ENCODE measurements at places on chromosomes 3 and 15.

DNA sequence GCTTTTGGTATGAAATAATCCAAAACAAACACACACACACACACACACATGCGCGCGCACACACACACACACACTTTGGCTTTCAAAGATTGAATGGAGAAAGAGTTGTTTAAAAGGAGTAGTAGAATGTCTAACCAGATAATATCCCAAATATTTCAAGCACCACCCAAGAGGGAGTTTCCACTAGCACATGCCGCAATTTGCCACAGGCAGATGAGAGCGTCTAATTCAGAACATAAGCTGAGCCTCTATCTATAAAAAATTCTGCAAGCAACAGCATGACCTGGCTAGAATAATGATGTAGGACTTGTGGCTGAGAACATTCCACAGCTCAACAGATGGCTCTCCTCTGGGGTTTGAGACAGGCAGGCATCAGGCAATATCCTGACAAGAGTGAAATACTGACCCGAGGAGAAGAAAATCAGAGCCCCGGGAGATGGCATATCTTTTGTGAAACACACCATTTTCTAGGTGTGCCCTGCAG, 302.5 kb upstream of the GADL1 start:
- peak; percentile 93 for DNase-seq

DNA sequence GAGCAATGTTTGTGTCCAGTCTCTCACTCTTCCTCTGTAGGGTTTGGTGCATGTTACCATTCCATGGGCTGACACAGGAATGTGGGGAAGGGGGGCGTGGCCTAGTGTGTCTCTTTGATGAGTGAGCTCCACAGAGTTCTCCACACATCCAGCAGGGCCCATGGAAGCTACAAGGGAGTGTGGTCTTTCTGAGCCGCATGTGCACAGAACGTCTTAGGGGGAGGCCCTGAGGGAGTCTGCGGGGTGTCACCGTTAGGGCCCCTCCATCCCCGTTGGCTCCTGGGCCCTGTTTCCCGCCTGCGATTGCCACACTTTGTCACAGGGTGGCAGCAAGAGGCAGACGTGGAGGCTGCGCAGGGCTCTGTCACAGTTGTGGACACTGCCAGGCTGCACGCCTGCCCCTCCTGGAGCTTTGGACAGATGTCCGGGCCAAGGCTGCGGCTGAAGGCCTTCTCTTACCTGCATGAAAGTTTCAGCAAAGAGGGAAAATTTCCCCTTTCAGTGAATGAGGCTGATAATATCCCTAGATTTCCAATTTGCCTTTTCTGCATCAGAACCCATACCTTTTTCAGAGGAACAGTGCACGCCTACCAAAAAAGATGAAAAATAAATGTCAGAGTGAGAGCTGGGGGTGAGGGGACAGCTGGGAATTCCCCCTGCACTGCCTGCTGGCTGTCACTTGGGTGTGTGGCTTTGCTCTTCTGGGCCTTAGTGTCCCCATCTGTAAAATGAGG, 24.3 kb downstream of the CACNA2D3 start:
- DNase-seq, result no peak

DNA sequence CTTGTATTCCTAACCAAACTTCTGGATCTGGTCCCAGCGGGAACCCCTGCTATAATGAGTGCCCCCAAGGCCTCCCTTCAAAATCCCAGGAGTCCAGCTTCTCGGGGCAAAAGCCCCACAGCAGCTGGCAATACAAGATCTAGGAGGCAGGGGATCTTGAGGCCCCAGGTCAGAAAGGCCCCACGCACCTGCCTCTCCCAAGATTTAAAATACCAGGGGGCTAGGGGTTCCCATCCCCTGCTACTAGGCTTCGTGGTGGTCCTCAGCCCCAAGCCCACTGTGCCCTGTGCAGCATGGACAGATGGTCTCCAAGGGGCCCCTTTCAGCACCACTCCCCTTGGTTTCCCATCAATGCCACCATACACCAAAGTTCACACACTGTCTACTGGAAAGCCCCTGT, 15.8 kb upstream of the CYP11A1 start:
- no peak for DNase-seq

GRCh38 chr3:20097015-20097414, 56.8 kb downstream of the KAT2B start:
- DNase-seq, result peak; percentile 32
